ENCODE measurements at places on chromosomes 2 and 18.

DNA sequence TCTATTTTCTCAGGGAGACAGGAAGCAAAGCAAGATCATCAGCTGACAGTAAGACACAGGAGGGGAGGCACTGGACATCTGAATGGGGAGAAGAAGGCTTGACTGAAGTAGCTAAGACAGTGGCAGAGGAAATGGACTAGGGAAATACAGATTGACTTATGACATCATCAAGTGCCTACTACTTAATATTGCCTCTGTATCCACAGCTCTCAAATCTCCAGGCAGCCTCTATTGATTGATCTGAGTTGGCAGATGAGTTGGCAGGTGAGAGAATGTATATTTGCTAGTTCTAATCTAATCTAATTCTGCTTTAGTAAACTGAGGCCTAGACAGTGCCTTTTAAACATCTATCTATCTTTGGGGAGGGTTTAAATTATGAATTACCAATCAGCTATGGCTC, 242.1 kb downstream of the SLC8A1 start:
- no peaks in the 10 kb centered on the region for H3K36me3 ChIP-seq
- H3K27me3 ChIP-seq: no peaks in the 10 kb centered on the region
- H3K4me3 ChIP-seq: no peak overlapping the region
- no peak for DNase-seq

GRCh38 chr2:30165617-30166016, 18.8 kb downstream of the YPEL5 start:
- no peaks in the 10 kb centered on the region for H3K27me3 ChIP-seq
- no peak overlapping the region for H3K4me3 ChIP-seq
- H3K4me1 ChIP-seq: no peaks in the 10 kb centered on the region
- H3K27ac ChIP-seq: no peak overlapping the region

- no peak for DNase-seq
- H3K36me3 ChIP-seq: no peaks in the 10 kb centered on the region
- H3K4me3 ChIP-seq: no peak overlapping the region
- no peaks in the 10 kb centered on the region for H3K27me3 ChIP-seq
- no peak overlapping the region for H3K27ac ChIP-seq
Observed at GRCh38 chr2:3117650-3118216, 259.9 kb downstream of the EIPR1 start.

- no peak overlapping the region for H3K27ac ChIP-seq
- no peaks in the 10 kb centered on the region for H3K36me3 ChIP-seq
- no peaks in the 10 kb centered on the region for H3K4me1 ChIP-seq
Observed at GRCh38 chr2:71006955-71007799, 12.5 kb upstream of the TEX261 start.

GRCh38 chr18:36296650-36297416, 680 bp upstream of the FHOD3 start:
- no peak overlapping the region for H3K27ac ChIP-seq
- no peak for DNase-seq

- no peak overlapping the region for H3K27ac ChIP-seq
- no peaks in the 10 kb centered on the region for H3K36me3 ChIP-seq
- H3K27me3 ChIP-seq: no peaks in the 10 kb centered on the region
- no peak overlapping the region for H3K4me3 ChIP-seq
Observed at GRCh38 chr2:176819306-176819705, 393.3 kb upstream of the HNRNPA3 start.

- peaks cover 8% of the 10 kb centered on the region for H3K27me3 ChIP-seq
- no peak within 1 kb of the TSS for H3K27ac ChIP-seq
- no peaks in the 10 kb centered on the region for H3K4me1 ChIP-seq
- DNase-seq: no peak
- H3K4me3 ChIP-seq: no peak within 1 kb of the TSS
Observed at GRCh38 chr2:219434718-219435525, at the start of gene SPEG. TSS of gene SPEG (plus strand) at chr2:219434843. CDS start at chr2:219434978, 135 bp downstream.

- H3K27ac ChIP-seq: no peak overlapping the region
- no peaks in the 10 kb centered on the region for H3K27me3 ChIP-seq
- peaks cover 74% of the 10 kb centered on the region for H3K4me1 ChIP-seq
- DNase-seq: no peak
Observed at GRCh38 chr2:84652431-84652830, 136.1 kb downstream of the DNAH6 start.

GRCh38 chr2:45778720-45779171, 127.3 kb downstream of the PRKCE start:
- DNase-seq: peak; percentile 69
- H3K27ac ChIP-seq: no peak overlapping the region
- no peaks in the 10 kb centered on the region for H3K36me3 ChIP-seq
- H3K4me3 ChIP-seq: no peak overlapping the region

- peaks cover 23% of the 10 kb centered on the region for H3K4me1 ChIP-seq
- H3K4me3 ChIP-seq: no peak overlapping the region
- peak; percentile 79 for DNase-seq
- H3K36me3 ChIP-seq: no peaks in the 10 kb centered on the region
- H3K27me3 ChIP-seq: no peaks in the 10 kb centered on the region
- no peak overlapping the region for H3K27ac ChIP-seq
Observed at GRCh38 chr2:28586867-28587266, 91.0 kb downstream of the PLB1 start.

DNA sequence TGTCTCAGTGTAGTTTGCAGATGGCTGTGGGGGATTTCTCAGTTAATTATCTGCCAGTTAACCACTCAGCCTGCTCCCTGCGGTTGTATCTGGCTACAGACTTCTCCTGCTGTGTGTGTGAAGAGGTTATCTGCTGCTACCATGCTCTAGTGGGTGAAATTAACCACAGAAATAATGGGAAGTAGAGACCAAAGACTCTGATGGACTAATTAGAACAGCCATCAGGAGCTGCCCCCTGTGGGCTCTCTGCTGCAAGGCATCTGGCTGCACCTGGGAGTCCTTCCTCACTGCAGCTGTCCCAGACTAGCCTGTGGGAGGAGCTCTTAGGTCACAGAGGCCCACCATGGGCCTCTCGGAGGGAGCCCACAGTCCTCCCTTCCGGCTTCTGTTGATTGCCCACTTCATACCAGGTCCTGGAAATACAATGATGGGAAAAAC, 66.6 kb downstream of the CTIF start:
- H3K27me3 ChIP-seq: no peaks in the 10 kb centered on the region
- DNase-seq: no peak
- no peaks in the 10 kb centered on the region for H3K4me1 ChIP-seq

DNA sequence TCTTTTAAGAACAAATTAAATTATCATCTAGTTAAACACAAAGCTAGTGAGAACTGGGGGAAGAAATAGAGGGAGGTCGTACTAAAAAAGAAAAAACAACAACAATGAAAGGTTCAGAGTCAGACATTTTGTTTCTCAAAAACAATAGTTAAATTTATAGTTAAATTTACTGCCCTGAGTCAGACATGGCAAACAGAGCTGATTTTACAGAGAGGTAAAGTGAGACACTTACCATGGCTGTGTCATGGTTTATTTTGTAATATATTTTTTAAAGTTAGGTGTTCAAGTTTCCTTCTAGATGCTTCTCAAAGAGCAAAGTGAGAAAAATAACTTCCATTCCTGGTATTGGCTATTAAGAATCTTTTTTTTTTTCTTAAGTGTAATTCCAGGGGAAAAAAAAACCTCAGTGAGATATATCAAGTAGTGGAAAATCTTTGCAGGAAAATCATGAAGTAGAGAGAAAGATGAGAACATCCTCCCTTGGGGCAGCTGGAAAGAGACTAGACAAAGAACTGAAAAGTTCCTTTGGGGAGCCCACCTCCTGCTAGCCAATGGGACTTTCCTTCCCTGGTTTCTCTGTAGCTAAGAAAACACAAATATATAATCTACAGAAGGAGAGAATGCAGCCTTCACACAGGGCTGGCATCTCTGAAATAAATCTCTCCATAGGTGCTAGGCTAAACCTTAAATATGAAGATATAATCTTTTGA, 12.3 kb downstream of the KLF7 start:
- H3K27me3 ChIP-seq: no peaks in the 10 kb centered on the region
- peaks cover 73% of the 10 kb centered on the region for H3K4me1 ChIP-seq
- H3K4me3 ChIP-seq: no peak overlapping the region

DNA sequence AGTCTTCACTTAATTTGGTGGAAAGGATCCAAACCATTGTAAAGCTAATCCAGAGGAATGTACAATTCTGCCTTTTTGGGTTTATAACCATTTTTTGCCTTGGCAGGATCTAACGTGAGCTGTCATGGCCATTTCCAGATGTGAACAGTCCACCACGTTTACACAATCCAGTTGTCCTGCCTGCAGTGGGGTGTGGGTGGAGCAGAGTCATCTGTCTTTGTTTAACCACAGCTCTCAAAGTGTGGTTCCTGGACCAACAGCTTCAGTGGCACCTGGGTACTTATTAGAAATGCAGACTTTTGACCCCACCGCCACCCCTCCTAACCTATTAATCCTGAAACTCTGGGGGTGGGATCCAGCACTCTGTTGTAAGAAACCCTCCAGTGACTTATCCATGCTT, 35.9 kb downstream of the FHOD3 start:
- H3K27ac ChIP-seq: no peak overlapping the region
- H3K4me1 ChIP-seq: no peaks in the 10 kb centered on the region
- no peak overlapping the region for H3K4me3 ChIP-seq
- no peak for DNase-seq

Data from CD8-positive, alpha-beta memory T cell (primary cell).